Dorsolateral prefrontal cortex (tissue), 122 donors: ENCODE measurements at places on chromosomes 7 and 10. TPM values are rescaled to one million over a fixed set of nuclear protein-coding genes. Genes with fewer than 3 reads are reported as not detected.

OPN4 gene
- total RNA-seq = 2.6 TPM

GRCh38 chr10:17073725-17074540 is 55.7 kb downstream of the CUBN start:
- no peak for DNase-seq

- DNase-seq = no peak
Observed at GRCh38 chr7:6546498-6547251, 4.6 kb downstream of the GRID2IP start.

- DNase-seq = no peak
Observed at GRCh38 chr10:27949528-27950241, 49.2 kb downstream of the ODAD2 start.

- DNase-seq = peak; percentile 52
Observed at GRCh38 chr10:59175538-59176240, 754 bp upstream of the PHYHIPL start.

DNA sequence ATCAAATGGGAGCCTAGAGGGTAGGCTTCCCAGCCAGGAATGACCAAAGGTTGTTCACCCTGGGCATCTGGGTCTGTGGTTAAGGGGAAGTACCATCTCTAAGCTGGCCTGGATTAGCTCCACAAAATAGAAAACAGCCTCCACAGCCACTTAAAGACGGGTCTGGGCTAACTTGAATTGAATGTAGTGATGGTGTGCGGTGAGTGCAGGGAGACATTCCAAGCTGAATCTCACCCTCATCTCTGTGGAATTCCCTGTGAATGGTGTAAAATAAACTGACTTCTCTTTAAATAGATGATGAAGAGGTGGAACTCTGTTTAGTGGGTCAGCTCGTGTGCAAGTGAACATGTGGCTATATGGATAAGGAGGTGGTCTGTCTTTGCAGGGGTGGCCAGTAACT is 251.0 kb downstream of the DYNC1I1 start:
- no peak for DNase-seq

ZNF679 gene
- not detected for total RNA-seq

GPC2 gene
- total RNA-seq = 4.7 TPM

DNA sequence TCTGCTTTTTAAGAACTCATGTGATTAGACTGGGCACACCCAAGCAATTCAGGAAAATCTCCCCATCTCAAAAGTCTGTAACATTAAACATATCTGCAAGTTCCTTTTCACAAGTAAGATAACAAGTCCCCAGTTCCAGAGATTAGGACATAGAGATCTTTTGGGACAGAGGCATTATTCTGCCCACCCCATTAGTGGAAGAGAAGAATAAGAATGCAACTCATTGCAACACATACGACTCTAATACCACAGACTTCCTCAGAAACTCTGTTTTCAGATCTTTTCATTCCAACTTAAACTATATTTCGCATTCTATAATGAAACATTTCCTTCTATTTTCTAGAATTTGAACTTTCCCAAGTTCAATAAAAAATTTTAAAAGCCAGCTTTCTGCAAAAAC is 137.7 kb downstream of the SEMA3C start:
- DNase-seq = no peak

DNA sequence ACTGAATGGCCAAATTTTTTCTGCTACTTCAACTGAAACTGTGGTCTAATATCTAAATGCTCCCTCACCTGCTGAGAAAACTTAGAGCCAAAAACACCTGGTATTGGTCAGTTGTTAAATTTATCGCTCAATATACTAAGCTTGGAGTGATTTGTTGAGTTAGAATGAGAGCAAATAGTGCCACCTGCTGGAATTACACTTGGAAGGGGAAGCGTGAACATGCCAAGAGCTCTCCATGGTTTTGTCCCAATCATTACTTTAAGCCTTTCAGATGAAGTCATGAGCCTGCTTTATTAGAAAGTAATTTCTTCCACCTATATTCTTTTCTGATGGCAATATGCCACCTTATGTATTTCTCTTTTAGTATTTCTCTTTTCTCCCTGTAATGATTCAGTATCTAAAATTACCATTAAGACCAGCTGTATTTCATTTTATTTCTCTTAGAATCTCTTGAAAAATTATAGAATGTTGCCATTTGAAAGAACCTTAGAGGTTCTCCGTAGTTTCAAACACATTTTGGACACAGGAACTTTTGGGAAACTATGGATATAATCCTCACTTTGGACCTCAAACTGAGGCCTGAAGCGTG is 447.8 kb upstream of the C7orf33 start:
- no peak for DNase-seq

DNA sequence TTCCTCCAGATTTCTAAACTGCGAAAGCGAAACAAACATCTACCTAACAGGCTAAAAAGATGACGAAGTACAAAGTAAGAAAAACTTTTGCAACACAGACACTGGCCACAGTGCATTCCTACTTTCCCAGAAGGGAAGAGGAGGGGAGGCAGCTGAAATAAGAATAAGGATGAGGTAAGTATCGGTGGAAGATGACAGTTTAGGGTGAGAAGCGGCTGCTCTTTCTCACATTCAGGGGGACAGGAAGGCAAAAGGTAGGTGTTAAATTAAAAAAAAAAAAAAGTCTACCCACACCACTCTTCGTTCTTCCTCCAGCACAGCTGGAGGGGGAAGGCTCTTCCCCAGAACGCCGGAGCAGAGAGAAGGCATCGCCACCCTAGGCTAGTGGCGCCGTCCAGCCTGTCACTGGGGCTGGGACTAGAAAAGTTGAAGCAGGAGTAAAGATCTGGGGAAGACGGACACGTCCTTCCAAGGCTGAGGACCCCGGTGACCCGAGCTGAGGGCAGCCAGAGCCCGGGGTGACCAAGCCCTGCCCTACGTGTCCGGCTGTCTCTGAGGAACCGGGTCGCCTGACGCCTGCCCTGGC is 846 bp downstream of the DNAJC1 start:
- DNase-seq = no peak

- DNase-seq = no peak
Observed at GRCh38 chr10:30587522-30588031, 42.0 kb downstream of the LYZL2 start.

H2BK1 gene
- total RNA-seq = not detected

CYP2E1 gene
- total RNA-seq = 10.8 TPM

- no peak for DNase-seq
Observed at GRCh38 chr10:48507933-48508790, 96.7 kb downstream of the ARHGAP22 start.

FAM25G gene
- not detected for total RNA-seq

- no peak for DNase-seq
Observed at GRCh38 chr10:112835944-112836451, 114.0 kb upstream of the TCF7L2 start.

GRCh38 chr7:22859641-22860290 is 37.1 kb upstream of the TOMM7 start:
- DNase-seq = no peak

NPY4R2 gene
- total RNA-seq = 0.65 TPM

- no peak for DNase-seq
Observed at GRCh38 chr7:48411619-48412018, 240.4 kb downstream of the ABCA13 start.

GRCh38 chr7:29639386-29639785 is 75.8 kb downstream of the PRR15 start:
- DNase-seq = no peak

DNA sequence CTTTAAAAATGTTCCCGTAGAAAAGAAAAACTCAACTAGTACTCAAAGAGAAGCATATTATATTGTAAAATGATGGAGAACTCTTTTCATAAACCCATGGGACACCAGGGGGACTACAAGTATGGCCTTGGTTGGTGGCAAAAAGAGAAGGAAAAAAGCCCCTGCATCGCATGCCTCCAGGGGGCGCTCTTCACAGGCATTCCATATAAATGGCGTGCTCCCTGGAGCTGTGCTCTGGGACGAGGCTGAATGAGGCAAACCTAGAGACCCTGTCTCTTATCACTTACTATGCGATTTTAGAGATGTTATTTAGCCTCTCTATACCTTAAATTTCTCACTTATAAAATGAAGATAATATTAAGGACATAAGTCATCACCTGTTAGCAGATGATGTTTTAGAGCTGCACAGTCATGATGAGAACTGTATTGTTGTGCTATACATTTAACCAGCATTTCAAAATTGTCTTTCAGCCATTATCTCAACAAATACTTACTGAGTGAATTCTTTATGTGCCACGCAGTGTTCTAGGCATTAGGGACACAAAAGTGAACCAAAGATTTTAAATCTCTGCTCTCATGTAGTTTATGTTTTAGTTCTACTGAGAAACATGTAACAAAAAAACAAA is 105.8 kb downstream of the ARHGAP21 start:
- DNase-seq = no peak

GRCh38 chr7:121681700-121682099 is 191.3 kb upstream of the PTPRZ1 start:
- no peak for DNase-seq

GRCh38 chr10:42544945-42545344 is 93.4 kb downstream of the ZNF33B start:
- DNase-seq = no peak

DNA sequence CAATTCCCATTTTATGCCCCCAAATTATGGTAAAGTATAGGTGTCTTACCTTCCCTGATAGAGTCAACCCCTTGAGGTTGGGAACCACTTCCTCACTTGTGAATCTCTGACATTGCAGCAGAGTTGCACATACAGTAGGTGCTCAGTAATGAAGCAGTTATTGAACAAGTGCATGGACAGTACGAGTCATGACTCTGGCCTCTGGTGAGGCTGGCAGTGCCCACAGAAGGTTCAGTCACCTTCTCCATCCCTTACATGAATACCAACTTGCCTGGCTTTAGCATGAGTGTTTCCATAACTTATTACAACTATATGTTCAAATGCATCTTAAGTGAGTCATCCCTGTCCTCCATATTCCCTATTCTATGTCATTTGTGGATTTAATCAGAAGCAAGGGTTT is 340.0 kb downstream of the ELMO1 start:
- no peak for DNase-seq

DNA sequence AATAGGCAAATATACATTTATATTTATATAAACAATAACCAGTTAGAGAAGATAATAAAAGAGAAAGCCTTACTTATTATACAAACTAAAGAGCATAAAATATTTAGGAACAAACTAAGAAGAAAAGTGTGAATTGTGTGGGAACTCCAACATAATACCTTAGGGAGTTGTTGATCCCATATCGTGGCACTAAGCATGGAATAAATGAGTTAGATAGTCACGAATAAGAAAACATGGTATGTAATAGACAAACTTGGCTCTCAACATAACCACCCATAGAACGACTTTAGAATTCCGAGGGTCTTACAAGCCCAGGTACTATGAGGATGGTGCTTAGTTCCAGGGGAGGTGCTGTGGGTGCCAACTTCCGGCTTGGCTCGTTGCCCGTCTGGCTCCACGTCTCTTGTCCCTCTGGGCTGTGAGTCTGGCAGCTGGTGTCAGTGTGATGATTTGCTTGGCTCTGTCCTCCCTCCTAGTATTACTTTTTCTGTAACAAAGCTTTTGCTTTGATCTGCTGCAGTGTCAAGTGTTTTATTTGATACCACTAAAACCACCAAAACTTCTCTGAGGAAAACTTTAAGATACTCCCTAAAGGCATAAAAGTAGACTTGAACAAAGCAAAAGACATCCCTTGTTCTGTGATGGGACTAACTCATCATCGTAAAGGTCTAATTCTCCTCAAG is 9.5 kb upstream of the RBM20 start:
- DNase-seq = no peak

- DNase-seq = no peak
Observed at GRCh38 chr10:124600051-124600880, 138.6 kb downstream of the LHPP start.
